ENCODE measurements at places on chromosomes 5 and 9. TPM values are rescaled to one million over a fixed set of nuclear protein-coding genes. Genes with fewer than 3 reads are reported as not detected.

AFAP1L1 gene
- polyA plus RNA-seq, result 16.8 TPM

FASTKD3 gene
- polyA plus RNA-seq, result 13.3 TPM

ANKRD33B gene
- 0.89 TPM for polyA plus RNA-seq

PCDHGA9 gene
- polyA plus RNA-seq, result 0.89 TPM

CLIC3 gene
- polyA plus RNA-seq, result 3.0 TPM

SNX30 gene
- 2.2 TPM for polyA plus RNA-seq

GDNF gene
- polyA plus RNA-seq, result not detected

DBH gene
- 0.05 TPM for polyA plus RNA-seq

TNFSF8 gene
- polyA plus RNA-seq, result 2.0 TPM

ADGRD2 gene
- not detected for polyA plus RNA-seq

CCDC180 gene
- polyA plus RNA-seq, result 2.3 TPM

CTXN3 gene
- not detected for polyA plus RNA-seq

SEMA5A gene
- polyA plus RNA-seq, result 1.2 TPM

LRRC70 gene
- polyA plus RNA-seq, result 6.1 TPM

GGTA1 gene
- polyA plus RNA-seq, result 37.5 TPM

ISL1 gene
- 1.5 TPM for polyA plus RNA-seq

RORB gene
- 0.92 TPM for polyA plus RNA-seq

CTSL gene
- 608 TPM for polyA plus RNA-seq

SCGB3A2 gene
- polyA plus RNA-seq, result not detected

N4BP3 gene
- polyA plus RNA-seq, result 1.4 TPM

NRARP gene
- polyA plus RNA-seq, result 3.8 TPM

WDR38 gene
- not detected for polyA plus RNA-seq

CXCL14 gene
- polyA plus RNA-seq, result 69.2 TPM
